Activated CD8-positive, alpha-beta T cell treated with anti-CD3 and anti-CD28 coated beads for 36 hours (primary cell): ENCODE measurements at places on chromosomes 1 and 21.
A peak's percentile ranks its signal among the peaks of the same experiment; 100 is the strongest.

DNA sequence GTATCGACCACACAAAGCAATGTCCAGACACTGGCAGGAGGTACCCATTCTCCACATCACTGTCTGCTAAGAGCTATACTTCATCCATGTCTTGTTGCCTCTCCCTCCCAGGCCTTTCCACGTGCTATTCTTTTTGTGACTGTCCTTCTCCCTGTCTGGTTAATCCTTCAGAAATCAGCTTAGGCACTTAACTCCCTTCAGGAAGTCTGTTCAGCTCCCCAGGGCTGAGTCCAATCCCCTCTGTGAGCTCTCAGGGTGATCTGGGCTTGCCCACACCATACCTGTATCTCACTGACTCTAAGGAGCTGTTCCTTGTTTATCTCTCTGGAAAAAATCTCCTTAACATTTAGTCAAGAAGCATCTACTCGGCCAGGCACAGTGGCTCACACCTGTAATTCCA, 69.4 kb downstream of the NID1 start:
- DNase-seq: no peak

GRCh38 chr1:94279462-94279861, 42.1 kb upstream of the ARHGAP29 start:
- DNase-seq: no peak

- DNase-seq: no peak
Observed at GRCh38 chr1:240820816-240821215, 208.9 kb upstream of the GREM2 start.

- peak; percentile 65 for DNase-seq
Observed at GRCh38 chr1:101122452-101123166, 97.0 kb upstream of the DPH5 start.
